NCI-H2171 treated with DMSO at 0.1 percent for 48 hours (cell line): ENCODE measurements at places on chromosomes 3 and 15.
A peak's percentile ranks its signal among the peaks of the same experiment; 100 is the strongest.

DNA sequence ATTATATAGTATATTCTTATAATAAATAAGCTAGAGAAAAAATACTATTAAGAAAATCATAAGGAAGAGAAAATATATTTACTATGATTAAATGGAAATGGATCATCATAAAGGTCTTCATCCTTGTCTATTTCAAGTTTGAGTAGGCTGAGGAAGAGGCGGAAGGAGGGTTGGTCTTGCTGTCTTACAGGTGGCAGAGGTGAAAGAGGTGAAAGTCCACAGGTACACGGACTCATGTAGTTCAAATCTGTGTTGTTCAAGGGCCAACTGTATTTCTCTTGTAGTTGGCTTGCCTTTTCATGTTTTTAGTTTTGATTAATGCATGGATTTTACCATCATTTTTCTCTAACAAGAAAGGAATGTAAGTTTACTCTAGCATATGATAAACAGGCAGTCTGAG lies 41.7 kb downstream of the PDCD6IP start:
- no peak for DNase-seq

GRCh38 chr3:126656371-126657134 lies 1.6 kb upstream of the TXNRD3 start:
- DNase-seq: no peak

- no peak for DNase-seq
Measured at GRCh38 chr3:148903022-148903442, 37.9 kb downstream of the CPA3 start.

- peak; percentile 61 for DNase-seq
Measured at GRCh38 chr3:100402256-100402655, 917 bp downstream of the LNP1 start.

GRCh38 chr3:111851511-111851954 lies 7.5 kb upstream of the PHLDB2 start:
- DNase-seq: no peak

- DNase-seq: no peak
Measured at GRCh38 chr15:47975427-47975826, 145.4 kb upstream of the SLC24A5 start.

DNA sequence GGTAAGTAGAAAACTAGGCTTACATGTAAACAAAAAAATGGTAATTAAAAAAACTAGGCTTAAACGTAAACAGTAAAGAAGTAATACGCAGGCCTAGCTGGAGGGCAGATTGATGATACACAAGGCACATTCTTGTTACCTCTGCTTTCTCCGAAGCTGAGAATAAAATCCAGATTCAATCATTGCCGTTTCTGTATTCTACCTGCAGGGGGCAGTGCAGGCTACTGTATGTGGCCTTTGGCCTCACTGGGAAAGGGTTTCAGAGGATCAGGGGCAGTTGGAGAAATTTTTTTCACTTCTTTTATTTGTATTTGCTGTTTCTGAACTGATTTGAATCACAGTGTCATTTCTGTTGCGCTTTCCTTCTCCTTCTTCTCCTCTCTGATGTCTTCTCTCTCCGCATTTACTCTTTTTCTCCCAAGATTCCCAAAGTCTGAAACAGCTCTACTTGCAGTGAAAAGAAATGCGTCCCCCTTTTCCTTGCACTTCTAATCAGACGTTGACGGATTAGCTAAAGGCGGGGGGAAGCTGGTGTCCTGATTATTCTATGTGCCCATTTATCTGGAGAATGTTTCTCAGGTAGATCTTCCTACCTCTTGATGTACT lies 67.1 kb upstream of the MCTP2 start:
- DNase-seq: peak; percentile 11

DNA sequence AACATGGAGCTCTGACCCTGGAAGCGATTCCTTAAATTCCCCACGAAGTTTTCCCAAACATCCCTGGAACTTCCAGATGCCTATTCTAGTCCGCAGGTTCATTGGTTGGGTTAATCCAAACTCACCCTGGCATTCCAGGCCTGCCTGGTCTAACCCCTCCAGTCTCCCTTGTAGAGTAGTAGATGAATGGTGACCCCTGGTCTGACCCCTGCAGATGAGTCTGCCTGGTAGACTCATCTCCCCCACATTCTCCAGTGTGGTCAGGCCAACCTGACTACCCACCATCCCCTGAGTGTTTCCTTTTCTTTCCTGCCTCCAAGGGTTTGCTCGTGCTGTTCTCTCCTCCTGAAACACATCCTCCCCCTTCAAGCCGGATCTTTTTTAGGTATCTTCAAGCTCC lies 10.8 kb upstream of the HRH1 start:
- DNase-seq: no peak

GRCh38 chr3:42052484-42053351 lies 38.4 kb upstream of the TRAK1 start:
- no peak for DNase-seq

GRCh38 chr15:70633103-70633831 lies 130.1 kb downstream of the UACA start:
- DNase-seq: no peak

DNA sequence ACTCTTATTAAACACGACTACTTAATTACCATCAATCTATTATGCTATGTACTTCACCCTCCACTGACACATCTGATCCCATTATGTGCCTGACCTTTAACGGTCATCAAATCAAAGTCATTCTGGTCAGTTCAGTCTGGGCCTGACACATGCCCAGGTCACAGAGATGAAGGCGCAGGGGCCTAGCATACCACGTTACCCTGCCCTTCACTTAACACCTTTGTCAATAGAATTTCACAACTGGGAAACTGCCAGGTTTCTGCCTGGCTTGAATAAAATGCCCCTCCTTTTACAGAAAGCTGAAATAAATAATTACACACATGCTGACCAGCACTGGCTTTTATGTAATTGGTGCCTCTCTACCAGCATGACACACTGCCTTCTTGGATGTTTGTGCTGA lies 39.5 kb downstream of the MECOM start:
- DNase-seq: no peak

DNA sequence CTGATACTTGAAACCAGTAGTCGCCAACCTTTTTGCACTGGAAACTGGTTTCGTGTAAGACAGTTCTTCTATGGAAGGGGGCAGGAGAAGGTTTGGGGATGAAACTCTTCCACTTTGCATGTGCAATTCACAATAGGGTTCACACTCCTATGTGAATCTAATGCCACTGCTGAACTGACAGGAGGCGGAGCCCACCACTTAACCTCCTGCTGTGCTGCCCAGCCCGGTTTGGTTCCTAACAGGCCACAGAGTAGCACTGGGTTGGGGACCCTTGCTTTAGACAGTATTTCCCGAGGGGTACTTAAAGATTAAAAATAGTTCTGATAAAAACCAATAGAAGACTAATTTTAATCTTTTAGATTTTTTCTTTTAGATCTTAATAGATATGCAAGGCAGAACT lies 11.1 kb downstream of the TFG start:
- DNase-seq: no peak

DNA sequence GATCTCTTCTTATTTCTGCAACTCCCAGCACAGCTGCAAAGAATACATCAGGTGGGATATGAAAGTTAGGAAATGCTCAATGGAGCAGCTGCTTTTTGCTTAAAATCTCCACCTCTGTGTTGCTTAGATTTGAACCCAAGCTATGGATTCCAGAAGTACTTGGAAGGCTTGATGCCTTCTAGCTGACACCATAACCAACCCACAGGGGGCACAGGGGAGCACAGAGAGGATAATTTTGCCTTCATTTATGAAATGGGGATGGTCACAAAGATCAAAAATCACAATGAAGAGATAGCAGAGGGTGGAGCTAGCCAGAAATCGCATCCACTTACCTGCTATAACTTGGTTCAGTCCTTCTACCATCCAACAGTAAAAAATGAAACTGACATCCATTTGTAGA lies 75.7 kb downstream of the DUT start:
- DNase-seq: no peak

- no peak for DNase-seq
Measured at GRCh38 chr15:96312641-96313335, 17.7 kb upstream of the NR2F2 start.

DNA sequence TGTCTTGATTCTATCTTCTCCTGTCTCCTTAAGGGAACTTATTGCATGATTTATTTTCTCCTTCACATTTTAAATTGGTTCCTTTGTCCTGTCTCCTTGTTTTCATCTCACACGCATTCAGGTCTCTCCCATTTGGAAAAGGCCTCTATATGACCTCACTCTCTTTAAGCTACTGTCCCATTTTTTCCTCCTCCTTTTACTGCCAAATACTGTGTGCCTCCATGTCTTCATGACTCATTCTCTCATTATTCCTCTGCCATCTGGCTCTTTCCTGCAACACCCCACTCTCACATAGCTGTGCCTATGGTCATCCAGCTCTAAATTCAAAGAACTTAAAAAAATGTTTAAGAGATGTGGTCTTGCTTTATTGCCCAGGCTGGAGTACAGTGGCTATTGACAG lies 48.0 kb downstream of the TYRO3 start:
- peak; percentile 53 for DNase-seq

DNA sequence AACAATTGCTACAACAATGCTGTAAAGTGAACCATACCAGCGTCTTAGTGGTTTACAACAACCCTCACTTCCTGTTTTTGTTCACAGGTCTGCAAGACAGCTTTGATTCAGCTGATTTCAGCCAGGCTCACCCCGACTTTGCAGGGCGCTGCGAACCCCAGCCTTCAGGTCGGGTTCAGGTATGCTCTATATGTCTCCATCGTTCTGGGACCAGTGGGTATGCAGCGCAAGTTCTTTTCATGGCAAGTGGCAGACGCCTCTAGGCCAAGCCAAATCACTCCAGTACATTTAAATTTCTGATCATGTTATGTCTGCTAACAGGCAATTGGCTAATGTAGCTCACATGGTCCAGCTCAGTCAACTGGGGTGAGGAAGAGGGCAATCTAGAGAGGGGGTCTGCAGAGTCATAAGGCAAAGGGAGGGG lies 52.4 kb upstream of the RGMA start:
- no peak for DNase-seq

- DNase-seq: no peak
Measured at GRCh38 chr3:143958966-143959365, 12.7 kb upstream of the DIPK2A start.

DNA sequence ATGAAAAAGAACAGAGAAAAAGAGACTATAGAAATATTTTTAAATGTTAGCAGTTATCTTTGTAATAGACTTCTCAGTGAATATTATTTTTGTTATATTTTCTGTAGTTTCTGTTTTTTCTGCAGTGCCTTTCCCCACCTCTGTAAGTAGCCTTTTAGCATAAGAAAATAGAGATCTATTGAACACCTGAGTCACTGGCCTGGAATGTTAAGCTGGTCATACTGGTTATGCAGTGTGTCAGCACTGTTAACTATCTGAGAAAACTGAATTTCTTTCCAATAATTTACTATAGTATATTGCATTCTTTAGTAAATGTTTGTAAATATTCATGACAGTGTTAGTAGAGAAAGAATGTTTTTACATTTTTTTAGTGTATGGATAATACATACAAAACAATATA lies 79.8 kb downstream of the NECTIN3 start:
- no peak for DNase-seq

GRCh38 chr3:194769020-194769643 lies 83.4 kb downstream of the FAM43A start:
- DNase-seq: peak; percentile 99

GRCh38 chr15:66901336-66902100 lies 163.9 kb upstream of the SMAD3 start:
- DNase-seq: no peak

DNA sequence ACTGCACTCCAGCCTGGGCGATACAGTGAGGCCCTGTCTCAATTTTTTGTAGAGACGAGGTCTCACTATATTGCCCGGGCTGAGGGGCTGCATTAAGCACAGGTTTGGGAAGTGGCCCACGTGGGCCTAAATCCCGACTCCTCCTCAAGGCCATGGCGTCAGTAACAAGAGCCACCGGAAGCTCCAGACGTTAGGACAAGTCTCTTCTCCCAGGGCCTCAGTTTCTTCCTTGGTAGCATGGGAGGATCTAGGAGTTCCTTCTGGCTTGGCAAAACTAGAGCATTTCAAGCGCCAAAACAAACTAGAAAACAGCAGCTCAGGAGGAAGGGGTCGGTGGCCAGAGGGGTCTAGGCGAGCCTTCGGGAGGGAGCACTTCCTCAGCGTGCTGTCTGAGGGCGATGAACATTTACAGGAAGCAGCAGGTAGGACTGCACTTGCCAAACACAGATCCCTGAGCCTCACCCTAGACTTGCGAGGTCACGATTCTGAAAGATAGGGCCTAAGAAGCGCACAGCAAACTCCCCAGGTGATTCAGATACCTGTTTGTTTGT lies 536 bp downstream of the SNAPC5 start:
- DNase-seq: peak; percentile 67

GRCh38 chr15:85503151-85503799 lies 122.9 kb downstream of the AKAP13 start:
- no peak for DNase-seq

DNA sequence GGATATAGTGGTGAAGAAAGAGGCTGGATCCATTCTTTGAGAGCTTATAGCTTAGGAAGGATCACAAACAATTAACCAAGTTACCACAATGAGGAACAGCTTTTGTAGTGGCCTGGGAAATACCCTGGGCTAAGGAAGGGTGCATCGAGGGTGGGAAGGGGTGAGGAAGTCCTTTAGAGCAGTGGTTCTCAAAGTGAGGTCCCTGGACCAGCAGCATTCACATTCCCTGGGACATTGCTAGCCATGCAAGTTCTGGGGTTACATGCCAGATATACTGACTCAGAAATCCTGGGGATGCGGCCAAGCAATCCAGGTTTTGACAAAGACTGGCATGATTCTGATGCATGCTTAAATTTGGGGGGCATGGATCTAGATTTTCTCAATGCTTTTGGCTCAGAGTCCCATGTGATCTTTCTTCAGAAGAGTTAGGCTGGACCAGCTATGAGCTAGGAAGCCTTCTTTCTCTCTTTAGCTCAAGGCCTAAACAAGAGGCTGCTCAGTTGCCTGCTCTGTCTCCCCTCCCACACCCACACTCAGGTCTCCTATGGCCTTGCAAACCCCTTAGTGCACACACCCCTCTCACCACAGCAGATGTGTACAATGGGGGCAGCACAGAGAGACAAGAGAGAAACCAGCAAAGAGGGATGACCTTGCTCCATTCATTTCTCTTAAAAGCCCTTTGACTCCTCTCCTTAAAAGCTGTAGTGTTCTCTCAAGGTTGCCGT lies 1.8 kb upstream of the CCR1 start:
- DNase-seq: no peak

GRCh38 chr3:123546133-123546755 lies 38.6 kb downstream of the HACD2 start:
- no peak for DNase-seq

- DNase-seq: peak; percentile 74
Measured at GRCh38 chr3:123652342-123652984, 67.6 kb upstream of the HACD2 start.

GRCh38 chr3:31848911-31849310 lies 132.2 kb downstream of the OSBPL10 start:
- no peak for DNase-seq
